ENCODE measurements at places on chromosomes 6 and 20.

- no peak for DNase-seq
Measured at GRCh38 chr6:42046464-42047212, 3.7 kb upstream of the TAF8 start.

- DNase-seq = no peak
Measured at GRCh38 chr6:38320358-38320757, 319.4 kb downstream of the BTBD9 start.

GRCh38 chr20:17155401-17155800 lies 71.4 kb upstream of the PCSK2 start:
- no peak for DNase-seq

DNA sequence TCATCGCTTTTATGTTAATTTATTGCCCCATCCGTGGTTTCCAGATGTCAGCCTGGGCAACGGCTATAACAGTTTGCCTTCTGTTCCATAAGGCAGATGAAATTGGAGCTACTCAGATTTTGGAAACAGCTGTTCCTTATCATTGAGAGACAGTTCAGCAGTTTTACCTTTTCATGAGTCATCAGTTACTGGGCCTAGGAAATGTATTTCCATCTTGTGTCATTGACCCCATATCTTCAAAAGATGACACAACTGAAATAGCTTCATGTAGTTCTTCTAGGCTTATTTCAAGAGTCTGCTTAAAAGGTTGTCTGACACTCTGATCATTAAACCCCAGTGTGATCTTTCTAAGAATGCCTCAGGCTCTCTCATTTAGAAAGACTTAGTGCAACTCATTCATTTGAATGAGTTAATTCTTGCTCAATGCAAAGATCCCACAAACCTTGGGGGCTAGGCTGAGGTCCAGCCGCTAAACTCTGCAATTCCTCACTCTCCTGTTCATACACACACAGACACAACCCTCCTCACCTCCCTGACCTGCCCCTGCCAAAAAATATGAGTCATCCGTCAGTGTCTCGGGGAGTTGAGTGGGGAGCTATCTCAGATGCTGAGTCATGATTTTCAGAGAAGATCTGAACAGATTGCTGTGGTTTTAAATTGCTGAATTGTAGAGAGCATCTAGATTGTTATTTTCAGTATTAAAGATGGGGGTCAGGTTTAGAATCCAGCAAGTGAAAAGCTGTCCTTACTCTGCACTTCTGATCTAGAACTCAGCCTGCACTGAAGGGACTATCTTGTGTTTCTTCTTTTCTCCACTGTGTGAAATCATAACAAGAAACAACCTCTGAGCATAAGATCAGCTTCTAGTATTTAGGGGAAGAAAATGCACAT lies 61.8 kb downstream of the RPP40 start:
- DNase-seq = peak; percentile 7

- DNase-seq = no peak
Measured at GRCh38 chr20:35586751-35587425, 28.7 kb upstream of the SPAG4 start.

GRCh38 chr6:168915855-168916254 lies 337.8 kb downstream of the THBS2 start:
- DNase-seq = no peak

GRCh38 chr6:137864812-137865508 lies 2.1 kb upstream of the TNFAIP3 start:
- DNase-seq = no peak

DNA sequence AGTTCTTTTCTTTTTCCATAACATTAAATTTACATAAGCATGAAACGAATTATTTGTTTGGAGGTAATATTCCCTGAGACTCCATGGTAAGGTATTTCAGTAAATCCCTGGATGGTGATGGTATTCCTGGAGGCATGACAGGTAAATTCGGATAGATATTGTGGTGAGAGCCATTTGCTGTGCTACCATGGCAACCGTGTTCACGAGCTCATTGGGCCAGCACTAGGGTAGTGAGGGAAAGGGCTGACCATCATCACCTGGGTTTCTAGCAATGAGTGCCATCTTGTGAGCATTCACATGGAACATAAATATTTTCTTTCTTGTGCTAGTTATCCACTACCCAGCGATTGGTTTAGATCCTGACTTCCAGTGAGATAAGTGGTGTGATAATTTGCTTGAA lies 51.9 kb upstream of the GNRH2 start:
- no peak for DNase-seq

DNA sequence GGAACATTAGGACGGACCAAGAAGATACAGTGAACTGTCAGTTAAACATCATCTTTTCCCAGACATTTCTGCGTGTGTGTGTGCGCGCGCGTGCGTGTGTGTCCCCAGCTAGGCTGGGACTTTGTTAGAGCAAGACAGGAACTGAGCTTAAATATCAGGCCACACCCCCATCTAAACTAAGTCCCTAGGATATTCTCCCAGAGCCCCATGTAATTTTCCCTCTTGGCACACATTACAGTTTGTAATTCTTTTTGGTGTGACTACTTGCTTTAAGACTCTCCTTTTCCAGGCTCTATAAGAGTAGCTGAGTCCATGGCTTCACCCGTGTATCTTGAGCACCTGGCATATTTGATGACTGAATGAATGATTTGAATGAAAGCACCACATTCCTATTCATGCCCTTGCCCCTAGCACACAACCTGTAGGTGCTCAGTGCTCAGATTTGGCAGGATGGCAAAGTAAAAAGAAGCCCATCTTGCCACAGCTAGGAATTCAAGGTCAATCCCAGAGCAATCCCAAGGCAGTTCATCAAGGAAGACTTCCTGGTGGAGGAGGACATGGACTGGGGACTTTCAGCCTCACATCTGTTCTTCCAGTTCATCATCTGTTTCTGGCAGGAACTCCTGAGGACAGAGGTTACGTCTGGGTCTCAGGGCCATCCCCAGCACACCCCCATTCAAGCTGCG lies 69.2 kb downstream of the MRPL14 start:
- no peak for DNase-seq

DNA sequence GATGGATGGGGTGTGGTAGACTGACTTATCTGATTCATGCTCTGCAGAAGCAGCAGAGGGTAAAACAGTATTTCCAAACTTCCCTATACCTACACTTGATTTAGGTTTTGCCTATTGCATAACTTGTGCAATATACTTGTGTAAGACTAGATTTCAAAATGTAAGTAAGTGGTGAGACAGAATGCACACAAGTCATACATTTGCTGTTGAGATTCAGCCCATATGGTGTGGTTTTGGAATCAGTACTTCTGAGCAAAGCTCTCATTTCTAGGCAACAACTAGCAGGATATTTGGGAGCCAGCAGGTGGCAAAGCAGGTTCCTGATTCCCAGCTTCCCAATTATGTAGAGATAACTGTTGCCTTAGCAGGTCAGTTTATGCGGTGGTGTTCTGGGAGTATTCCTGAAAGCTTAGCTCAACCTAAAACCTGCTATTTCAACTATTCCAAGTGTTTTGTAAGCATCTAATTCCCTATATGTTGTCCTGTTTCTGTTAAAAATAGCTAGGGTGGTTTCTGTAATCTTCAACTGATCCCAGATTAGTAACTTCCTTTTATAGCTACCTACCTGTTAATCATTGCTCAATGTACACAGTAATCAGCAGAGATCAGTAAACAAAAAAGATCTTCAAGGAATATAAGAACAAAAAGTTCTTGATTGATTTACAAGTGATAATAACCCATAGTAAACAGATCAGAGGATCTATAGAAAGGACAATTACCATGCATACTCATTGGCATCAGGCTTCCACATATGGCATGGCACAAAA lies 8.5 kb upstream of the FABP7 start:
- DNase-seq = no peak

GRCh38 chr6:47263268-47263667 lies 46.4 kb downstream of the TNFRSF21 start:
- no peak for DNase-seq

DNA sequence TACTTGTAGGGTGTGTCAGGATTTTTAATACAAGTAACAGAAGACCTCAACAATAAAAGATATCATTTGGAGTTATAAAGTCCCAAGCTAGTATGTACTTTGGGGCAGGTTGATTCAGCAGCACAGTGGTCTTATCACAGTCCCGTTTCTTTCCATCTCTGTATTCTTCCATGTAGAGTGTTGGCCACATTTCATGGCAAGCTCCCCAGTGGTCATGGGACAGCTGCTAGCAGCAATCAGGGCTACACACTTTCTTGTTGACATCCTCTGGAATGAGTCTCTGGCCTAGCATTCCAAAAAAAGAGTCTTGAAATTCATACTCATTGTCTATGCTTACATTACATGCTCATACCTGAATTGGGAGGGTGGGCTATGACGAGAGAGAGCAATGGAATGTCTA lies 53.2 kb downstream of the SOBP start:
- no peak for DNase-seq

DNA sequence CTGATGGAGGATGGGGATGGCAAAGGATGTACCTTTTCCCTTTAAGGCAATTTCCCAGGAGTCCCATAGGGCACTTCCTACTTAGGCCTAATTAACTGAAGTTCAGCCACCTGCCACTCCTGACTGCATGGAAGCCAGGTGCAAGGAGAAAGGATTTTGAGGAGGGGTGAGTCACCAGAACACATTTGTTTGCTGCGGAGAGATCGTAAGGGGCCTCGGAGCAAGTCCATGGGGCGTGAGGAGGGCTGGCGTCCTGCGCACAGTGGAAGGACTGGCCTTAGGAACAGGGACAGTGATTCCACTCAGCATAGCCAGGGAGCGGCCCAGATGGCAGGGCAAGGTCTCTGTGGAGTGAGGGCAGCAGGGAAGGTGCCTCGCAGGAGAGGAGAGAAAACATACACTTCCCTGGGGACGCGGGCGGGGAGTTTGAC lies 11.8 kb upstream of the MAP1LC3A start:
- no peak for DNase-seq

- no peak for DNase-seq
Measured at GRCh38 chr20:57711826-57712225, 2.0 kb upstream of the PMEPA1 start.

GRCh38 chr20:4574356-4574690 lies 147.4 kb upstream of the PRND start:
- no peak for DNase-seq

GRCh38 chr6:12594530-12594893 lies 122.1 kb upstream of the PHACTR1 start:
- DNase-seq = no peak

DNA sequence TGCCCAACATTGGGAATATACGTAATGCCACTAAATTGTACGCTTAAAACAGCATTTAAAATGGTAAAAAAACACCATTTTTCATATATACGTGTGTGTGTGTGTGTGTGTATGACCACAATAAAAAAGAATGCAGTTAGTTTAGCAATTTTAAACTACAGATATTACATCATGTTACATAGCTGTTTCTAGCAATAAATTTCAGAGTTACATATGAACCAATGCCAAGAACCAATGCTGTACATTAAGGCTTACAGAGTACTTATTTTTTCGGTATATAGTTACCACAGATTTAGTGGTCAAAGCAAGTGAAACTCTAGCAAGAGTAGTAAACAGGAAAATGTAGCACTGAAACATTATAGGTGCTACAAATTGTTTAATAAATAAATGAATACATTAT lies 119.3 kb downstream of the PDE10A start:
- no peak for DNase-seq

- no peak for DNase-seq
Measured at GRCh38 chr6:3898265-3898994, 49.3 kb downstream of the FAM50B start.

GRCh38 chr20:12670301-12670700 lies 338.5 kb upstream of the SPTLC3 start:
- no peak for DNase-seq

DNA sequence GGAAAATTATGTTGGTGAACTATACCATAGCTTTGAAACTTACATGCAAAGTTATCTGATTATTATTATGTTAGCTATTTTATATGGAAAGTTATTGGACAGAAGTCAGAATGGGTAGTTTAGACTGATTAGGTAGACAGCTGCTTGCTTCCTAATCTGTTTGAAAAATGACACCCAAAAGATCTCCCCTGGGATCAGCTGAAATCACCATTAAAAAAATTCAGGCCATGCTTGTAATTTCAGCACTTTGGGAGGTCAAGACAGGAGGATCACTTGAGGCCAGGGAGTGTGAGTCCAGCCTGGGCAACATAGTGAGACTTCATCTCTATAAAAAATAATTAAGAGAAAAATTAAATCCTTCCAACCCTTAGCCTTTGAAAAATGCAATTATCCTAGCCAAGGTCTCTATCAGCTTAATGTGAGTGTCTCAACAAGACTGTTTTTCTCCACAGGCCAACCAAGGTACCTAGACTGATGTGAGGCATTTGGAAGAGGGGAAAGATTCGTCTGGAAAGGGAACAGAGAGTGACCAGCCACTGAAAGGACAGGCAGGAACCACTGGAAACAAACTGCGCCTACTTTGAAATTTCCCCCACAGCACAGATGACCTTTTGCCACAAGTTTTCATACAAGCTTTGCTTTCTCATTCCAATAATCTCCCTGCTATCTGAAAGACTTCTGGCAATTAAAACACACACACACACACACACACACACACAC lies 232.3 kb downstream of the GMPR start:
- no peak for DNase-seq

DNA sequence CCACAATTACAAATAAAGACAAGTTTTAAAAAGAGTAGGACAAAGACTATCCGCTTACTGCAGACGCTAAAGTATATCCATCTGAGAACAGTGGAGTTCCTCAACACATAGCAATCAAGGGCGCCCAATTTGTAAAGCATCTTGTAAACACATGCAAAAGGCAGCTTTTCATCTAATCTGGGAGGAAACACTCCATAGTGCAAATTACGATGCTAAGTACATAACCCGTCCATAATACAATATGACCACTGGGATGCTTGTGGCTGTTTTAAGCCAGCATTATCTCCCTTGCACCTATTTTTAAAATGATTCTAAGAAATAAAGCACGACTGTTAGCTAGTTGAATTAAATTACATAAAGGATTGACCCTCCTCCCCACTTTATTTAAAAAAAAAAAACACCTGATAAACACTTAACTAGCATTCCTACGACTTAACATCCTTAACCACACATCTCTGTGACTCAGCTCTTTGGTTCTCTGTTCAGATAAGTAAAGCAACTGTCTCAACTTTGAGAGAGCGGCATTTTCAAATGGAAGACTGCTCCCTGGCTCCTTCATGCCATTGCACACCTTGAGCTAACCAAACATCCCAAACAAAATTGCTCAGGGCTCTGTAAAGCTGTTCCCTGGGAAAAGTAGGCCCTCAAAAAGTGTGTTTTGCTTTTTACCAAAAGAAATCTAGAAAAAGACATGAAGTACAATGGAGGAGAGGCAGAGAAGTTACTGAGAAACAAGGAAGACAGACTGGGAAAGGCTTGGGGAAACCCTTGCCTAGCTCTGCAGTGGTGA lies 14.2 kb downstream of the SLC22A23 start:
- DNase-seq = no peak

- no peak for DNase-seq
Measured at GRCh38 chr6:139801571-139802321, 427.3 kb upstream of the CITED2 start.

DNA sequence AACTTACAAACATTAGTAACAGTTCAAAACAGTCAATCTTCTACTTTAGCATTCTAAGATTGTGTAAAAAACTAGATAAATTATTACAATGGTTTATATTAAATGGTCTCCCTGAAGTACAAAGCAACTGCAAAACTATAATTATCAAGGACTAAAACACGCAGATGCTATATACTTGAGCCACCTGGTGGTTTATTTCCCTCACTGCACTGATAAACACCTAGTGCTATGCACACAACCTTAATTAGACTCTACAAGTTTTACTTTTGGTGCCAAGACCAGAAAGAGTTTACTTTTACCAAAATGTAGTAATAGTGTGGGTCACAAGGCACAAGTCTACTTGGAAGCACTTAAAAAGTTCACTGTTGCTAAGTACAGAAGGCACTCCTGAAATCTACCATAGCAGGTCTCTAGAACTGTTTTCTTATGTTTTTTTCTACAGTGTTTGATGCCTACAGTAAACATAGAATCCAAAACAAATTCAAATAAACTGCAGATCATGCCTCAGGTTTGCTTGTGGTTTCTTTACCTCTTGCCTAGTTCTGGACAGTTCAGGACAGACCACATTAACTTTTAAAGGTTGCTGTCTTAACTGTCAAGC lies 49.2 kb downstream of the GMDS start:
- DNase-seq = no peak

Data from stimulated activated CD4-positive, alpha-beta T cell treated with anti-CD3 and anti-CD28 coated beads, Interleukin-1b, Interleukin-23, amount 100 ng/mL, for 24 hours (primary cell).